Right ventricle myocardium inferior (tissue), 1 donor: ENCODE measurements at places on chromosomes 12 and 14. TPM values are rescaled to one million over a fixed set of nuclear protein-coding genes. Genes with fewer than 3 reads are reported as not detected.

The DEGS2 gene
- total RNA-seq: not detected

The GPR84 gene
- 0.22 TPM for total RNA-seq

The SOCS2 gene
- 7.2 TPM for total RNA-seq

The KLRB1 gene
- total RNA-seq: 0.38 TPM

The CLIP1 gene
- 110 TPM for total RNA-seq

The FOXM1 gene
- total RNA-seq: 1.2 TPM

The OR6J1 gene
- total RNA-seq: not detected

The REP15 gene
- 8.2 TPM for total RNA-seq

The ZC2HC1C gene
- total RNA-seq: 11.4 TPM

The PZP gene
- 0.30 TPM for total RNA-seq
